ENCODE measurements at places on chromosomes 1 and 21.

DNA sequence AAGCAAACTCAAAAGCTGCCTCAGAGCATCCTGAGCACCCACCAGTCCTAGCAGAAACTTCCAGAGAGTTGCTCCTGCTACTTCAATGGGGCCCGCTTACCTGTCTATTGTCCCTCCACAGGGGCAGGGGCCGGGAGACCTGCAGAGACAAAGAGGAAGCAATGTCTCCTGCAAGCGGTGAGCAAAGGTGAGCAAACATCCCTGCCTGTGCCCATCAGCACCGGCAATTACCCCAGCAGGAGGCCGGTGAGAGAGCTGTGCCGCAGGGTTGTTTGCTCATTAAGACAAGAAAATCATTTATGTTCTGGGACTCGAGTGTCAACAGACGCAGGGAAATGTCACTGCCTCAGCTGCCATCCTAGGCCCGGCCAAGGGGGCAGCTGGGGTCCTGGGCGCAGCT is 53.8 kb upstream of the TARDBP start:
- no peak for DNase-seq

GRCh38 chr1:18869847-18870594 is 10.6 kb upstream of the TAS1R2 start:
- no peak for DNase-seq

DNA sequence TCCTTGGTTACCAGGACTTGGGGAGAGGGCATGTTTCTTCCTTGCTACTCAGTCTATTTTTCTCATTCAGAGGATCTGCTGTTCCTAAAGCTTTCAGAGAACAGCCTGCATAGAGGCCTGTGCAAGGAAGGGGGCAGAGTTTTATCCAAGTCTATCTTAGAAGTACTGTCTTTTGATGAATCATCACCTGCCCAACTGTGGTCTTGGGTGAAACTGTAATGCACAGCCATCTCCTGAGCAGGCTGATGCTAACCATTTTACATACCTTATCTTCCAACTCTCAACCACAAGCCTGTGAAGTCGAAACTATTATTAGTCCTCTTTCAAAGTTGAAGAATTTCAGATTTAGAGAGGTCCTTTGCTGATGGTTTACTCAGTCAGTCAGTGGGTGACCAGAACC is 368.0 kb downstream of the HHAT start:
- DNase-seq = no peak

DNA sequence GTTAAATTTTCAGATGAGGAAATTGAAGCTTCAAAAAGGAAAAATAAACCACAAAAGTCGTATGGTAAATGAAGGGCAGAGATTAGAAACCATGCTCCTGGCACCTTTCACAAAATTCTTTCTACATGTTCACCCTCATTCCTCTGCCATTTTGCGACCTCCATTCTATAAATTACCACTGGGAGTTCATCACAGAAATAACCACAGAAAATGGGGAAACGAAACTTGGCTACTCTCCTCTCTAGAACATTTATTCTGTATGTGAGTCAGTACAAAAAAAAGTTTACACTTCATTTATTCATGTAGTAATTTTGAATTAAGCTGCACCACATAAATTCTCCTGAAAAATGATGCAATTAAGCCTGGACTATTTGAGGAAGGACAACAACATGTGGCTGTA is 320.9 kb upstream of the C1orf87 start:
- no peak for DNase-seq

Measured in left renal pelvis (tissue), 4 donors.